ENCODE measurements at places on chromosomes 6 and 20. TPM values are rescaled to one million over a fixed set of nuclear protein-coding genes. Genes with fewer than 3 reads are reported as not detected.
A peak's percentile ranks its signal among the peaks of the same experiment; 100 is the strongest.

DNA sequence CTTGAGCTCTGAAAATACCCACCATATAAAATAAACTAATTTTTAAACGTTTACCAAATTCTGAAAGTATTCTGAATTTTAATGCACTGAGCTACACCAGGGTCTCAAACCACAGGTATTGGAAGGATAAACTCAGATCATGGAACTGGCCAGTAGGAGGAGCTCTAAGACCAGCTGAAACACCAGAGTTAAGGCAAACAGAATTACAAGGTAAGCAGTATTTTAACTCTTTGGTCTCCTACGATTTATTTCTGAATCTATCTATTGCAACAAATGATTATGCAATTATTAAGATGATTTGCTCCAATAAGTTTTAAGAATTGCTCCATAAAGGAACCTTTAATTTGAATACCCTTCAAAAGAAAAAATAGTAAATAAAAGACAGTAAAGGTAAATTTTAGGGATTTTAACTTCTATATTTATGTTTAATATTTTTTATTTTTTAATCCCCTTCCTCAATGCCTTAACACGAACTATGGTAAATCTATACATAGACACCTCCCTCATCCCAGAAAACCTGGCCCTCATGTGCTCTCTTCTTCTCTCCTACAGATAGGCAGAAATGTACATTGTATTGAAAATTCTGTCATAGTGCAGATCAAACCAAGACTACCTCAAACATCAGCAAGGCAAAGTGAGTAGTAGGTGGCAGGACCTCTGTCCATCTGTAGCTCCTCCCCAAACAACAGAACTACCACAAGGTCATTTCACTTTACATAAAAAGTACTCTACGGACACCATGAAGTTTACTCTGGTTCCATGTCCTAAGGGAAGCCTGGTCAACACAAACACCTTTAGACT, 58.4 kb downstream of the SMLR1 start:
- peak; percentile 79 for DNase-seq

GRCh38 chr6:79467716-79468115, 69.5 kb downstream of the LCA5 start:
- DNase-seq, result no peak

Gene PLAGL1
- polyA plus RNA-seq, result 15.5 TPM

DNA sequence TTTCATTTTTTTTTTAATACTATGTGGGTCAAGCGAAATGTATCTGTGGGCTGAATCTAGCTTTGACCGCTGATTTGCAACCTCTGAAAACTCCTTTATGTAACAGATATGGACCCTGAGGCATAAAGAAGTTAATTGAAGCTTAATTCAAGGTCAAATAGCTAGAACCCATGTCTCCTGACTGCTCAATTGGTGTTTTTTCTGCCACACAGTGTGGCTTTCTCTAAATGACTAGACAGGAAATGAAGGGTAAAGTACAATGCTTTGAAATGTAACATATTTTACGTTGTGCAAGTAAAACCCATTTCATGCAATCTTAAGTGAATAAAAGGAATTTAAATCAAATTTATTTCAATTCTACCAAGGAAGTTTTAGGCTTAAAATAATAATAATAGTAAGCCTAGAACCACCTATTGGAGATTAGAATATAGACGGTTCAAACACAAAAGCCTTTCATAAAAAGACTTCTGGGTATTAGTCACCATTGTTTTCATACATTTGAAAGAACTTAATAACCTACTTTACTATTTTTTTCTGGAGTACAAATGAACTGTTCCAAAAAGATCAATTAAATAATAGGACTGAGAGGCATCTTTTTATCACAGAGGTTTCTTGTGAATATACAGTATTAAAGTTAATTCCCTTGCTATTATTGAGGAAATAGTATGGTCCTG, 279.8 kb downstream of the EPHA7 start:
- no peak for DNase-seq

DNA sequence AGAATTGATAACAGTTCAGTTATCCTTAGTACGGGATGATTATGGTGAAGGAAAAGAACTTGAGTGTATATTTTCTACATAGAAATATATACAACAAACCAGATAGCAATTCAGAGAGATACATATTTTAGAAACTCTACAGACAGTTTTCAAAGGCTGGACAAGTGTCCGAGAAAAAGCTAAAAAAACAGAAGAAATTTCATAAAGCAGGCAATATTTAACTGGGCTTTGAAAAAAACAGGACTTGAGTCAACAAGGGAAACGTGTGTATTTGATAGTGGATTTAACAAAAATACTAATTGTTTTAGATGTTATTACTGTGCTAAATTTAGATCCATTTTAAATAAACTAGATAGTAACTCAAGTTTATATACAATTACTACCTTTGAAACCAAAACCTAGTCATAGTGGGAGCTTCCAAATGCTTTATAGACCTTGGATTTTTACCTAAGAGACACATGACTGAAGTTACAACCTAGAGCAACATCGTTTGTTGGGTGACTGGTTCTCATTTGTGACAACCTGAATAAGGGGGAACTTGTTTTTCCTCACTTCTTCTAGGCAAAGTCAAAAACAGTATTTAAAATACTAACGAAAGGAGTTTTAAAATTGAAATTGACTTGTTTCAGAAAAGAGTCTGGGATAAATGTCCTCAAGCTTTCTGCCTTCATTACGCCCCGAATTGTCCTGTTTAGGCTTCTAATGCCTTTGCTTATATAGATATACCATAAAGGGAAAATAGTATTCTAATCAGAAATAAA, 116.7 kb upstream of the PRSS16 start:
- DNase-seq, result no peak

GRCh38 chr20:21133404-21133803, 7.5 kb downstream of the KIZ start:
- DNase-seq, result no peak

DNA sequence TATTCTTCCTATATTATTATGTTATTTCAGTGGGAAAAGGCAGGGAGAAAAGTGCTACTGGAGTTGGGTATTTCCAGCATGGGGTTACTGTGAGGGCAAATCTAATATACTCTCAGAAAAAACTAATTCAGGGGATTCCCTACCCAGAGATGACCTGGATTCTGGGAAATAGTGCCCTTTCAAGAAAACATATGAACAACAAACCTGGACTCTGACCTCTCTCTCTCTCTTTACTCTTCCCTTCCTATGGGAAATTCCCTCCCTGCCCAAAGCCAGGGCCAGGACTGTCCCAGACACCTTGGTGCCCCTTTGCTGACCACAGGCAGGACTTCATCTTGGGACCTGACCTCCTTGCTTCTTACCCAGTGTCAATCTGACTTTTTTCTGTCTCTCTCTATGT, 1.6 kb upstream of the UBD start:
- DNase-seq, result peak; percentile 12

- no peak for DNase-seq
Measured at GRCh38 chr6:39213195-39213920, 15.9 kb downstream of the KCNK5 start.
